Glomerular endothelial cell (primary cell): ENCODE measurements at places on chromosomes 12 and 14. TPM values are rescaled to one million over a fixed set of nuclear protein-coding genes. Genes with fewer than 3 reads are reported as not detected.
A peak's percentile ranks its signal among the peaks of the same experiment; 100 is the strongest.

GPRC5D gene
- not detected in 2 replicates for total RNA-seq

SRP54 gene
- 58.7 and 68.2 TPM in 2 replicates for total RNA-seq

PTHLH gene
- total RNA-seq: 1.4 and 5.0 TPM in 2 replicates

CFAP73 gene
- total RNA-seq: not detected in 2 replicates

GNB3 gene
- 0.39 and 2.3 TPM in 2 replicates for total RNA-seq

CHST11 gene
- total RNA-seq: 21.8 and 33.9 TPM in 2 replicates

IAPP gene
- not detected in 2 replicates for total RNA-seq

IL22 gene
- not detected in 2 replicates for total RNA-seq

BEGAIN gene
- total RNA-seq: 0.05 TPM in 1 of 2 replicates, not detected in the other

RNASE7 gene
- not detected in 2 replicates for total RNA-seq

CPNE6 gene
- total RNA-seq: not detected in 2 replicates

ITPK1 gene
- total RNA-seq: 23.3 and 36.3 TPM in 2 replicates

- no peak for DNase-seq
These were observed 903.8 kb downstream of the BCL11B start for GRCh38 chr14:98368221-98368620.

GRCh38 chr14:76259029-76259735 lies 107.5 kb downstream of the GPATCH2L start:
- DNase-seq: no peak

DNA sequence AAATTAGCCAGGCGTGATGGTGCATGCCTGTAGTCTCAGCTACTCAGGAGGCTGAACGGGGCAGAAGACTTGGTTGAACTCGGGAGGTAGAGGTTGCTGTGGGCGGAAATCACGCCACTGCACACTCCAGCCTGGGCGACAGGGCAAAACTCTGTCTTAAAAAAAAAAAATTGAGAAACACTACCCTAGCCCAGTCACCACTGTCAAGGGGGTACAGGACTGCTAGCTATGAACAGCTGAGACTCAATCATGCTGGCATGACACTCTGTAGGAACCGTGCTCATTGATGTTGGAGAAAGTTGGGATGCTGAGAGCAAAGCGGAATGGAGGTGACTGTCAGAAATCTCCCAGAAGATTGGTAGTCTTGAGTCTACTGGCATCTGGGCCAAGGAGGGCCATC lies 58.2 kb upstream of the STON2 start:
- DNase-seq: no peak

DNA sequence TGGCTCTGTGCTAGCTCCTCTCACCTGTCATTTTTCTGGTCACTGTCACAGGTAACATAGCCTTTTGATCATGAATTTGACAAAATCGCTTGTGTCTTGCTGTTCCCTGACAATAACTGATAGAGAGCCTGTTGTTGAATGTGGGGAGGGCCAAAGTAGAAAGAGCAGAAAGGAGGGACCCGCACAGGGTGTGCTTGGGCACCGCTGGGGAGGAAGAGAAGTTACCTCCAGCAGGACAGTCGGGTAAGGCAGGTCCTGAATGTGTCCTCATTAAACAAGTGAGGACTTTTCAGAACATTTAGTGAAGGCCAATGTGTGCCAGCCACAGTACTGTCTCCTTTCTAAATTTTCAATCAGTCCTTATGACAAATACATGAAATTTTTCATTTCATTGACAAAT lies at the start of gene RNASE12:
Gene RNASE12 (minus strand): TSS at position 142 of the 400 bp plus-strand sequence. CDS start 653 bp downstream, outside the sequence.
- DNase-seq: no peak

DNA sequence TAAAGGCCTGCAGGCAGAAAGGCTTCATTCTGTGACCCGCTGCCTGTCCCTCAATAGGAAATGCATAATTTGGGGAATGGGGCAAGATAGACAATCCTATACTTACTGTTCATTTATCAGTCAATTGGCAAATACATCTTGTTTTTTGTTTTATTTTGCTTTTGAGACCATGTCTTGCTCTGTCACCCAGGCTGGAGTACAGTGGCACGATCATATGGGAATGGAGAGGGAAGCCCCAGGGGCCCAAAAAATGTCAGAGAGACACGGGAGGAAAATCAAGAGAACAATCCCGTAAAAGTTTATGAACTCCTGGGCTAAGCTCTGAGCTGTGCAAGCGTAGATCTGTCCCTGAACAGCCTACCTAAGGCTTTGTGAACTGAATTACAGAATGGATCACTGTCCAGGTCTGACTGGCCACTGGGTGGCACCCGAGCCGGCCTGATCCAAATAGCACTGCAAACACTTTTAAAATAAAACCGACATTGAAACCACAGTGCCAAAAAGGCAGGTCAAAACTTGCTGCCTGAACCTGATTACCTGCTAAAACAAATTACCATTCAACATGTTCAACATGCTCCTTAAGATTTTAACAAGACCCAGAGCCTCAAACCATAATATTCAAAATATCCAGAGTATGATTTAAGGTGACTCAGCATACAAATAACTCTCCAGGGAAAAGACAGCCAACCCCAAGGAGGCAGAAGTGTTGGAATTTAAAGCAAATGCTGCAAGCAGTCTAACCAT lies 11.8 kb downstream of the COPS7A start:
- no peak for DNase-seq

DNA sequence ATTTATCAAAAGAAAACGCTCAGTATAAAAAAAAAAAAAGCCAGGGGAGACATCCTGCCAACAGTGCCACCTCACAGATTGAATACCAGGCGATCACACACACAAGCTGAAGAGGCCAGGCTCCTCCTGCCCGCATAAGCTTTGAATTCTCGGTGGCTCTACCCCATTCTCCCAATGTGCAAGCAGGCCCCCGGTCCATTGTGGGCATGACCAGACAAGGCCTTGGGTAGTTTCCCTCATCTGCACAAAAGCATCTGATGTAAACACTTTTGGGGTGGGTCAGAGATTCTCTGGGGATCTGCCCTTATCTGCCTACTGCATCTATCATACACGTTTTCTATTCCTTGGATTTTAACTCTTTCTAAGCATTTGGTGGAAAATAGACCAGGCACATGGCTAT lies 16.2 kb downstream of the KLRF2 start:
- DNase-seq: no peak

GRCh38 chr12:98883231-98883630 lies 238.1 kb downstream of the APAF1 start:
- DNase-seq: no peak

DNA sequence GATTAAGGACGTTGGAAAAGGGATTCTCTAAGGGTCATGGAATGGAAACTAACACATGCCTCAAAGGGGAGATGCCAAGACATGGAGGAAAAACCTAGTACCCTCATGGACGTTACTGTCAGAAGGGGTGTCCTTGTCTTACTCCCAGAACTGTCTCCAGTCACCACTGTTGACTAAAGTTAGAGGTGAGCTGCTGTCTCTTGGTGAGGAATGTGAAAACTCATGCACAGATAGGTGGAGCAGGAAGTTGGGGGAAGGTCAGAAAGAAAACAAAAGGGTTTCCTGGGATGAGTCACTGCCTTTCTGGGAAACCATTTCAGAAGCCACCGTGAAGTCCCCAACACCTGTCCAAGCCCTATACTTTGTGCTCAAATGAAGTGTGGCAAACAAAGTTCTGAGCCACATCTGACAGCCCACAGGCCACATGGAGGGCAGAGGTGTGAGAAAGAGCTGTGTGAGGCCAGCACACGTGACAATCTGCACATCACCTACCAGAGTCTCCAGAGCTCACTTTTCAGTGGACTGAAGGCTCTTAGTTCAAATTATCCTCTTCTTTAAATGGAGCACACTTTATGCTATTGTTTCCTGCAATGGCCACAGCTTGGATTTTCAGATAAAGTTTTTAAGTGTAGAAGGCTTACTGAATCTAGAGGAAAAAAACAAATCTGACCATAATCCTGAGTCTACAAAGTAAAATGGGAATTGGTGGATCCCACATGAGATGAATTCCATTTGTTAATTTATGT lies 92.9 kb upstream of the EGLN3 start:
- no peak for DNase-seq

GRCh38 chr14:50910495-50911420 lies 33.5 kb downstream of the PYGL start:
- no peak for DNase-seq

- no peak for DNase-seq
These were observed 28.3 kb downstream of the C12orf75 start for GRCh38 chr12:105358789-105359188.

DNA sequence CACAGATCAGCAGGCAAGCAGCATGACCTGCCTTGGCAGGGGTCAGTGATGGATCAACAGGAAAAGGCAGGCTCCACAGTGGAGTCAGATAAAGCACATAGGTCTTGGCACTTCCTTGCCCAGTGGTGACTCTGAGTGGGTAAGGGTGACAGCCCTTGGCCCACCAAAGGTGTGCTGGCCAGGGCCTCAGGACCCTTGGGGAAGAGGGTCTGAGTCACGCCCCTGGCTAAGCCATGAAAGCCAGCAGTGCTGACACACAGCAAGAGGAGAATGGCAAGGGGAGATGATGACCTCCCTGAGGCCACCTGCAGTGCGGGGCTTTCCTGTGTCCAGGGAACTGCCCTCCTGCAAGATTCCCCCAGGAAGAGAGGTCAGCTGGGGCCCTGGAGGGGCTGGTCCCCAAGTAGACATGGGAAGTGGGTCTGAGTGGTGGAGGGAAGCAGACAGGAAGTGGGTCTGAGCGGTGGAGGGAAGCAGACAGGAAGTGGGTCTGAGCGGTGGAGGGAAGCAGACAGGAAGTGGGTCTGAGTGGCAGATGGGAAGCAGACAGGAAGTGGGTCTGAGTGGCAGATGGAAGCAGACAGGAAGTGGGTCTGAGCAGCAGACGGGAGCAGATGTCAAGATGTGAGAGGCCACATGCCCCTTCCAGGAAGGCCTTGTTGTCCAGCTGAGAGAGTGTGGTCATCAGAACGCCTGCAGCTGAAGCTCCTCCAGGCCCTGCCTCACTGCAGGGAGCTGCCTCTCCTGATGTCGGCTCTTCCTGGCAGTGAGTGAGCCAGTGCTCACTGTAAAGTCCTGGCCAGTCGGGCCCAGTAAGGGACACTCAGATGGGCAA lies 34.8 kb downstream of the DIO3 start:
- DNase-seq: no peak

GRCh38 chr12:49154221-49154620 lies 23.0 kb upstream of the TUBA1B start:
- no peak for DNase-seq

DNA sequence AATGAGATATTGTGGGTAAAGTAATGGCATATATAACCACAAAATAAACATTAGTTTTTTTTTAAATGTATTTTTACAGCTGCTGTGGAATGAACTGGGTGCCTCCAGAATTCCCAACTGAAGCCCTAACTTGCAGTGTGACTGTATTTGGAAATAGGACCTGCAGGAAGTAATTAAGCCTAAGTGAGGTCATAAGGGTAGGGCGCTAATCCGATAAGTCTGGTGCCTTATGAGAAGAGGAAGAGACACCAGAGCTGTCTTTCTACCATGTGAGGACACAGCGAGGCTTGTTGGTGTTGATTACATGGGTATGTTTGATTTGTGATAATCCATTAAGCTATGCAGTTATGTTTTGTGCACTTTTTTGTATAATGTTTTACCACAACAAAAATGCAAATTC lies 136.8 kb downstream of the TPH2 start:
- no peak for DNase-seq

- DNase-seq: no peak
These were observed 45.9 kb downstream of the NOC4L start for GRCh38 chr12:132190012-132190755.

DNA sequence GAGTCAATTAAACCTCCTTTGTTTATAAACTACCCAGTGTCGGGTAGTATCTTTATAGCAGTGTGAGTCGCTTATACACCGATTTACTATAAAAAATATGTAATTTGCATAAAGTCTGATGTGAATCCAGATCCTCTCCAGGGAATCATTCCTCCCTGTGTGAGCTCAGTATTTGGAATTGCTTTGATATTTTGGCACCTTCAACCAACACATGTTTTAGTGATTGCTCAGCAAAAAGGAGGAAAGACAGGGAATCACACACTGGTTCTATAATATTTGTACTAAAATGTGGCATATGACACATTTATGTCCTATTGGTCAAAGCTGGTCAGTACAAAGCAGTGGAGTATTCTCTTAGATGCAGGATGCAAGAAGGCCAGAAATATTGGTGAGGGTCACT lies 703.9 kb upstream of the ATXN7L3B start:
- no peak for DNase-seq

DNA sequence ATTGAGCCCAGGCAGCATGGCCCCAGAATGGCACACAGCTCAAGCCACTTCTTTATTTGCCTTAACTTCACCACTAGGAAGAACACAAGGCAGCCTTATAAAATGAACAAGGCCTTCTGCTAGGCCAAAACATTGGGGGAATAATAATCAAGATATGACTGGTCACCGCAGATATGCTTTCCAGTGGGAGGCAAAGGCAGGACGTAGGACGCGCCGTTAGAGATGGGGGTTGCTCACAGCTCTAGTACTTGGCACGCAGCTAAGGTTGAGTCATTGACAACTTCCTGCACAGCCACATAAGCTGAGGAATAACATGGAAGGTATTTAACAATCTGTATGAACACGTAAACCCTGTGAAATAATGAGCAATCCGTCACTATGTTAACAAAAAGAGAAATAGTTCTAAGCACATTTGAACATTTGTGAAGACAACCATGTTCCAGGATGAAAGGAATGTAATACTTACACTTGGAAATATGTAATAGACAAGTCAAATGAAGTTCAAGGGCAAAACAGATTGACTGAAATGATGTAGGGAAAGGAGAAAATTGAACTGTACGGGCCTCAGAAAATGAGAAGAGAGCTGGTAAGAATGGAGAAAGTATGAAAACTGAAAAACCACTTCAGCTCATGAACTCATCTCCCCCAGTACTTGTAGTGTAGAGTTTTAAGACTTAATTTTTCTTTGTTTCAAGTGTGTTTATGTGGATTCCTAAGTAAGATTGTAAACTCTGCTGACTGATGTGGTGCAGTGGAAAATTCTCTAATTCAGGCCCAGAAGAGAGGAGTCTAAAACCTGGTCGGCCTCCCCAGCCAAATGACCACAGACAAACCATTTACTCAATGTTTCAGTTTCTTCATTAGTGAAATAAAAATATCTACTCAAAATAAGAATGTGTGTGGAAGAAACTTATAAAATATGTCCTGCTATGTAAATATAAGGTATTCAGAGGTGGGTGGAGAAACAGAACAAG lies 59.3 kb upstream of the CCDC91 start:
- DNase-seq: peak; percentile 97

DNA sequence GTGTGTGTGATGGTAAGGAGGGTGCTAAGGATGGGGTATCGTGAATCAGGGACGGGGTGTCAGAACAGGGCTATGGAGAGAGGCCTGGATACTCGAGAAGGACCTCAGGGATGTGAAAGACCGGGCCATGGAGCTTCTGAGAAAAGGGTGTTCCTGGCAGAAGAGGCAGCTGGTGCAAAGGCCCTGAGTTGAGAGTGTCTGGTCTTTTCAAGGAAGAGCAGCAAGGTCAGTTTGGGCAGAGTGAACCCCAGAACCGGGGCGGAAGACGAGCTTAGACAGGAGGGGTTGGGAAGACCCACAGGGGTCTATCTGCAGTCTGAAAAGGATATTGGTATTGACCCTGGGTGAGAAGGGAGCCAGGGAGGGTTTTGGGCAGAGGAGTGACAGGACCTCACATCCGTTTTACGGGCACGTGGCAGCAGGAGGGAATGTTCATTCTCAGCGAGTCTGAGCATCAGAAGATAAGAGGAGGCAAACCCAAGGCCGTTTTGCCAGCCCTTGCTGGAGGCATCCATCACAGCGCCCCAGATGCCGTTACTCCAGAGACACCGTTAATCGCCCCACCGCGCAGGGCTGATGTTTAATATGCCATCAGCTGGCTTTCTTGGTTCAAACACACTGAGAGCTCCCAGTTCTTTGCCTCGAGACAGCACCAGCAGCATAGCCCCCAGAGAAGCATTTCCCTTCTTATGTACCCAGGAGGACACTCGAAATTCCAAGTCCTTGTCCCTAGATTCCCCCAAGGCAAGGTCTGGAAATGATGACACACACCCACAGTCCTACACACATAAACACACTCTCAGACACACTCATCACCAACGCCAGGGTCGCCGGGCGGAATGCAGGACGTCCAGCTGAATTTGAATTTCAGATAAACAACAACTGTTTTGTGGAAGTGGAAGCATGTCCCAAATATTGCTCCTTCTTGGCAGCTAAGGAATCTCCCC lies 41.4 kb upstream of the EML1 start:
- no peak for DNase-seq
